D721Med (cell line): ENCODE measurements at places on chromosomes 12 and 14.

DNA sequence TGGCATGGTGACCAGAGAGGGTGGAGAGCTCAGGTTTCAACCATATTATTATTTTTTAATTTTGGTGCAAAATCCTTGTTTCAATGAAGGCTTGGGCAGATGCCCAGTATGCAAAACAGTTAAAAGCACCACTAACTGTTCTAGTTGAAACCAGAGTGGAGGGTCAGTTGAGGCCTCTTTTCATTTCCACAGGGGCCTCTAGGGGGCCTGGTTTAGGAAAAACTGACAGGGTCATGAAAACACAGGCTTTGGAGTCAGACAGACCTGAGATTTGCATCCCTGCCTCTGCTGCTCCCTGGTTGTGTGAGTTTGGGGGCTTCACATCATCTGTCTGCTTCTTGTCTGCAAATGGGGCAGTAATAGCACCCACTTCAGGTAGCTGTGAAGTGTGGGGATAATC, 3.3 kb upstream of the RPH3A start:
- DNase-seq, result no peak

DNA sequence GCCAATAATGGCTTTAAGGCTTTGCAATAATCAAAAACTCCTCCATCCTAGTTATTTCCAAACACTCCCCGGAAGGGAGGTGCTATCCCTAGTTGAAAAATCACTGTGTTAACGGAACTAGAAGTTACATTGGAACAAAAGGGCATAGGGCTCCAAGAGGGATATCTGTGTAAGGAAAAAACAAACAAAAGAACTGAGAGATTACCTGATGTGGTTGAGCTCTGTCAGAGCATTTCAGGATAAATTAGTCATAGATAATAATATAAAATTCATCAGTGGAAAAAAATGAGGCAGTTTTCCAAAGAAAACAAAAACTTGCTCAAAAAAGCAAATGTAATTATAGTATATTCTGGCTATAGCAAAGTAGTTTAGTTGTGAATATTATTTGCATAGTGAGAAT, 27.4 kb upstream of the PAPLN start:
- DNase-seq, result no peak

DNA sequence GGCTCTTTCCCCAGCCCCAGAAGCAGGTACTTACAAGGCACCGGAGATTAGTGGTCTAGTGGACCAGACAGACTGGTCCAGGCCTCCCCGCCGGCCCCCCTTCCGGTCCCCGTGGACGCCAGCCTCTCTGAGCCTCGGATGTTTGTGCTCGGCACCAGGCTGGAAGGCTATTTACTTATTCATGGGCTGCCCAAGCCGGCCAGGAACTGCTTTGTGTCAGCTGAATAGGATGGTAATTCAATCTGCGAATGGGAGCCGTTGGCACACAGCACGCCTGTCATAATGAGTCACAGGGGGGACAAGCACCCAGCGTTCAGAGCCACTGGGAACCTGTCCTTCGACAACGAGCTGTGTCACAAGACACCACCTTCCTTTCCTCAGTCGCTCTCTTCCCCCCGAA, 82.3 kb downstream of the RIMBP2 start:
- no peak for DNase-seq

GRCh38 chr12:63805704-63806672, 26.3 kb downstream of the RXYLT1 start:
- no peak for DNase-seq

GRCh38 chr12:131620946-131621681, 89.8 kb upstream of the SFSWAP start:
- DNase-seq, result no peak

DNA sequence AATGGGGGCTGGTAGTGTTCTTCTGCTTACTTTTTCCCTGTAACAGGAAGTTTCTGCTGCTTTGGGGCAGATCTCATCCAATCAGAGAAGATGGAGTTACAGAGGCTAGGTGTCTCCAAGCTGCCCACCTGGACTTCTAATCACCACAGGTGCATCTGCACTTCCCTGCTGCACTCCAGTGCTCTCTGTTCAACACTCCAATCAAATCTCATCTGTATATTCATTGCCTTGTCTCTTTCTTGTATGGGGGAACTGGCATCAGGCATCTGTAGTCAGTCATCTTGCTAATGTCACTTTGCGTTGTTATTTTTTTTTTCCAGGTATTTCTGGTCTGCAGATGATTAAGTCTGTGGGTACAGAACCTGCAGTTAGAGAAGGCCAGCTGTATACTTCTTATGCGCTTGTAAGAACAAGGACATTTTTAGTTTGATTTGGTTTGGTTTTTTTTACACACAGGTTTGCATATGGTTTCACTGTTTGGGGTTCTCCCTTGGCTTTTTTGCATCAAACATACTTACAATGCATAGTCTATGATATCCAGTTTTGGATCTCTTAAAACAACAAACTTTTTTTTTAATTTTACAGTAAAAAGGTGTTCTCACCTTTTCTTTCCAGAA, 116.0 kb downstream of the METTL25 start:
- no peak for DNase-seq

DNA sequence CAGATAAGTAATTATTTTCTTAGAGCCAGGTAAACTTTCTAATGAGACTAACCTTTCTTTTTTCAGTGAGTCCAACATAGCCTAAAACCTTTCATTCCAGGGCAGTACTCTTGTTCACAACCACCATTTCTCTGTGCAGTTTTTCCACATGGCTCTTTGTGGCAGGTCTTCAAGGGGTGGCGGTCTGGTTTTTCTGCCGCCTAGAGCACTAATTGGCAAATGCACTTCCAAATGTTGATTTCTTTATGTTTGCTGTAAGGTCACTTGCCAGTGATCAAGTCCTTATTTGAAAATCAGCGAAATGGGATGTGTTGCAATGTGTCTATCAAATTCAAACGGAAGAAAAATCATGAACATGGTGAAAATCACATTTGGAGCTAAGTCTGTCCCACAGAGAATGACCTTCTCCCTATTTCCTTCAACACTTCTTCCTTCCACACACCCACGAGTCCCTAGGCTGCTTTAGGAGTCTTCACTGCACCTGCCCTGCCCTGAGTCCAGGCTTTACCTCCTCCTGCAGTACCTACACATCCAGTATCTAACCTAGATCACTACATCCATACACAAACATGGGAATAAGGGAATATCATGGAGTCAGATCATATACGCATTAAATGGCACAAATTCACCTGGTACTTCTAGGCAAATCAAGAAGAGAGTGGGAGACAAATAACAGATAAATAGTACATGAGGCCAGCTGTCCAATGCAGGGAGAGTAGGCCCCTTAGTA, 1.9 kb downstream of the SRGAP1 start:
- DNase-seq, result no peak
